Spinal cord (tissue), 10 donors: ENCODE measurements at places on chromosomes 3 and 15. TPM values are rescaled to one million over a fixed set of nuclear protein-coding genes. Genes with fewer than 3 reads are reported as not detected.

BFSP2 gene
- total RNA-seq = 1.0 TPM

STAB1 gene
- 38.3 TPM for total RNA-seq

LEKR1 gene
- 1.8 TPM for total RNA-seq

MYO5C gene
- 15.8 TPM for total RNA-seq

DNA sequence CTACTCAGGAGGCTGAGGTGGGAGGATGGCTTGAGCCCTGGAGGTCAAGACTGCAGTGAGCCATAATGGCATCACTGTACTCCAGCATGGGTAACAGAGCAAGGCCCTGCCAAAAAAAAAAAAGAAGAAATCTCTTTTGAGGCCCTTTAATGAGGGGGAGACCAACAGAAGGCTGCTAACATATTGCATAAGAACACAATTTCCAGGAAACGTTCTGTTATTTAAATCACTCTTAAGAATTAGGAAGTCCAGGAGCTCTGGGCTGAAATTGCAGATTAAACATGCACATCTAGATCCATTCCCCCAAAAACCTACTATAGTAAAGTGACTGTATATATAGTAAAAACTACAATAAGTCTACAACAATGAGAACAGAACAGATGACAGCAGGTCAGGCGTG is 16.1 kb upstream of the BLM start:
- no peak overlapping the region for H3K27ac ChIP-seq
- DNase-seq = no peak
- no peaks in the 10 kb centered on the region for H3K27me3 ChIP-seq
- H3K36me3 ChIP-seq = no peaks in the 10 kb centered on the region

DNA sequence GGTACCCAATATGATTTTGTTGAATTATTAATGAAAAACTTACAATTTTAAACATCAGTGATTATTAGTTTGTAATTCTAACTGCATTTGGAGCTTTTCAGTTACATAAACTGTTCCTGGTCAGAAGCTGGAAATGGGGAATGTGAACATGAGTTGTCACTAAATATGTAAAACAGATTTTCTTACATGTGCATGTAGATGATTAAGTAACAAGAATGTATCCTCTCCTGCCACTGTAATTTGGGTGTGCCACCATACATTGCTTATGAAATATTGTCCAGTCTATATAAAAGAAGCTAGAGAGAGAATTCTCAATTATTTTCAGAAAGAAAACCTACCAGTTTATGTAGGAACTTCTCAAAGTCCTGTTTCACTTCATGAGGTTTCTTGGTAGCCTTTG is 91.6 kb upstream of the FGF7 start:
- H3K27me3 ChIP-seq = no peaks in the 10 kb centered on the region
- no peaks in the 10 kb centered on the region for H3K4me1 ChIP-seq
- H3K36me3 ChIP-seq = no peaks in the 10 kb centered on the region
- no peak for DNase-seq

- H3K4me1 ChIP-seq = no peaks in the 10 kb centered on the region
- no peak overlapping the region for H3K4me3 ChIP-seq
- no peak overlapping the region for H3K27ac ChIP-seq
- peaks cover 98% of the 10 kb centered on the region for H3K36me3 ChIP-seq
- DNase-seq = no peak
- no peaks in the 10 kb centered on the region for H3K27me3 ChIP-seq
Observed at GRCh38 chr3:48414376-48415250, 15.3 kb downstream of the PLXNB1 start.

GRCh38 chr3:152079980-152080379 is 188.7 kb upstream of the MBNL1 start:
- H3K4me3 ChIP-seq = no peak overlapping the region
- no peaks in the 10 kb centered on the region for H3K27me3 ChIP-seq
- H3K36me3 ChIP-seq = no peaks in the 10 kb centered on the region
- H3K27ac ChIP-seq = no peak overlapping the region

DNA sequence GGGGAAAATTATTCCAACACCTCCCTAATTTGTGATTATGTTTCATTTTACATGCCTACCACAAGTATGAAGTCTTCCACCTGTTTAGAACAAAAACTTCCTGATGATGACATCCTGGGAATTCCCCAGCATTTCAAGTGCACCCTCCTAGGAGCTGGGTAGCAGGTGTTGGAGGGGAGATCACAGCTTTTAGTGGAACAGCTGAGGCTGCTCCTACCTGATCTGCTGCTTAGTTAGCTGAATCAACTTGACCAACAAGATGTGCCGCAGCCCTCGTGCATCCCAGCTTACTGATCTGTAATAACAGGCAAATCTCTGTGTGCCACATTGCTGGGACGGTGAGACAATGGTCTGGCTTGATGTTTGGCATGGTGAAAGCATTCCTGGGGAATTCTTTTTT is 29.7 kb downstream of the TRAK1 start:
- DNase-seq = no peak
- peaks cover 30% of the 10 kb centered on the region for H3K4me1 ChIP-seq
